Glutamatergic neuron (in vitro differentiated cells): ENCODE measurements at places on chromosomes 6 and 20. TPM values are rescaled to one million over a fixed set of nuclear protein-coding genes. Genes with fewer than 3 reads are reported as not detected.
A peak's percentile ranks its signal among the peaks of the same experiment; 100 is the strongest.

MRAP2 gene
- 5.1 TPM for total RNA-seq

DNA sequence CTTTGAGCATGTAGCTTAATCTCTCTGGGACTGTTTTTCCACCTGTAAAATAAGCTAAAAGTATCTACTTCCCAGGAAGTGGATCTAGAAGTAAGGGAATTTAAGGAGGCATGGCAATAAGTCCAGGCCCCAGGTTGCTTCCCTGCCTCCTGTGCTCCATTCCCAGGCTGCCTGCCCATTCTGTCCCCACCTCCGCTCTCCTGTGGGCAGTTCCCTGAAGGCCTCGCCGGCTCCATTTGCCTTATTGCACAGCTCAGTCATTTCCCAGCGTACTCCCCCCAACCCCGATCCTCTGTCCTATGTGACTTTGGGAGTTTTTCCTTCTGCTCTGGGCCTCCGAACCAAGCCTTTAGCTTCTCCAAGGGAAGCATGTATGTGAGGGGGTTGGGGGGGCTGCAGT, 4.6 kb downstream of the SLC29A1 start:
- no peak for DNase-seq

DNA sequence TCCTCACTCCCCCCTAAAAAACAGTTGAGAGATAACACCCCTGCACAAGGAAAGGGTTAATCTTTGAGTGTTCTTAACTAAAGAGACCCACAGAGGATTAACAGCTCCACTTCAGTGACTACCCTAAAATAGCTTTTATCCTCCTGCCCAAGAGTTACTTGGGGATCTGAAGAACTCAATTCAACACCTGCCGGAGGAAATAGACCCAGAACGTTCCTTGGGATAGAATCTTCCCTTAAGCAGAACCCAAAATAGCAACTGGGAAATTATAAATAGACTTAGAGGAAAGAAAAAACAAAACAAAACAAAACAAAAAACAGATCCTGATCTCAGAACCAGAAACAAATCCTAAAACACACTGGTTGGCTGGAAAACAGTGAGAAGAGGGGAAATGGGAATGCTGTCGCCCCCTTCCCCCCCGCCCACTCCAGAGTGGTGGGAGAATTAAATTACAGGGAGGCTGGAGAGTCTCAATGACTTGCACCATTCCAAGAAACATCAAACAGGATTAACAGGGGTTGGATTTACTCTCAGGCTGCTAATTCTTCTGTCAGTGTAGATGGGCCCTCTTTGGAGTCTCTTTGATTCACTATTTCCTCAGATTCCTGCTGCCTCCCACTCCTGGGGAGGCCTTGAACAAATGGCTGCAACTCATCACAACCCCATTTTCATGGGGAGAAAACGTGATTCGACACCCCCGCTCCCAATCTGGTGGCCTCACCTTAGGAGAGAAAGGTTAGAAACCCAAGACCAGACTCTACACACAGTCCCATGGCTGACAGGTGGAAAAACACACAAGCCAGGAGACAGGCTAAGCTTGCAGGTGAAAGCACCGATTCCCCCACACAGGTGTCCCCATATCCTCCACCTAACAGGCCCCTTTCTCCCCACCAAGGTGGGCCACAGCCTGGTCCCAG, 1.4 kb downstream of the PLAGL2 start:
- no peak for DNase-seq

DNA sequence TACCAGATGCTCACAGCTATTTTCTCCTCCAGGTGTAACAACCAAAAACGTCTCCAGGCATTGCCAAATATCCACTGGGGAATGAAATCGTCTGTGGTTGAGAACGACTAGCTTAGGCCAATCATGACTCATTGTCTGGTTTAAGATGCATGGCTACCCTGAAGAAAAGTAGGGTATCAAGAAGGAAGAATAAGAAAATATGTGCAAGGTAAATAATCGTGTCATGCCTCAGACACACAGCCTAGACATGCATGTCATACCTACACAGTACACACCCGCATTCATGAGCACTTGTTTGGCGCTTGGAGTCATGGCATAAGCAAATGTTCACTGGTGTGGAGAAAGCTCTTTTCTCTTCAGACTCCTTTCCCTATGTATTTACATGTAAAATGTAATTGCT, 745.7 kb downstream of the MAFB start:
- DNase-seq: no peak

LSM2 gene
- total RNA-seq: 68.2 TPM

HLA-DMB gene
- not detected for total RNA-seq

- DNase-seq: no peak
Observed at GRCh38 chr6:24010133-24010532, 115.9 kb upstream of the NRSN1 start.

- DNase-seq: peak; percentile 35
Observed at GRCh38 chr20:21516861-21517565, 3.1 kb upstream of the NKX2-2 start.

- no peak for DNase-seq
Observed at GRCh38 chr6:81144346-81144745, 608.1 kb downstream of the TENT5A start.

GRCh38 chr6:135030532-135031178, 24.0 kb downstream of the HBS1L start:
- DNase-seq: no peak

DNA sequence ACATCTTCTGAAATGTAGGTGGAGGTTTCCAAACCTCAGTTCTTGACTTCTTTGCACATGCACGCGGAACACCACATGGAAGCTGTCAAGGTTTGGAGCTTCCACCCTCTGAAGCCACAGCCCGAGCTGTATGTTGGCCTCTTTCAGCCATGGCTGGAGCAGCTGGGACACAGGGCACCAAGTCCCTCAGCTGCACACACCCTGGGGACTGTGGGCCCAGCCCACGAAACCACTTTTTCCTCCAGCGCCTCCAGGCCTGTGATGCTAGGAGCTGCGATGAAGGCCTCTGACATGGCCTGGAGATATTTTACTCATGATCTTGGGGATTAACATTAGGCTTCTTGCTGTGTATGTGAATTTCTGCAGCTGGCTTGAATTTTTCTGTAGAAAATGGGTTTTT, 68.7 kb downstream of the RNF217 start:
- no peak for DNase-seq

DNA sequence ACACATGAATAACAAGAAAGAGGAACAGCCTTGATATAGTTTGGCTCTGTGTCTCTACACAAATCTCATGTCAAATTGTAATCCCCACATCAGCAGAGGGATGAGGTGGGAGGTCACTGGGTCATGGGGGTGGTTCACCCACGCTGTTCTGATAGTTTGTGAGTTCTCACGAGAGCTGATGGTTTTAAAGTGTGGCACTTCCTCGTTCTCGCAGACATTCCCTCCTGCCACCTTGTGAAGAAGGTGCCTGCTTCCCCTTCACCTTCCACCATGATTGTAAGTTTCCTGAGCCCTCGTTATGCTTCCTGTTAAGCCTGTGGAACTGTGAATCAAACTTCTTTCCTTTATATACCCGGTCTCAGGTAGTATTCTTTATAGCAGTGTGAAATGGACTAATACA, 13.1 kb downstream of the SRPK1 start:
- no peak for DNase-seq

FAM184A gene
- total RNA-seq: 20.0 TPM

MYMX gene
- 0.91 TPM for total RNA-seq

MAPK13 gene
- total RNA-seq: 4.2 TPM

DNA sequence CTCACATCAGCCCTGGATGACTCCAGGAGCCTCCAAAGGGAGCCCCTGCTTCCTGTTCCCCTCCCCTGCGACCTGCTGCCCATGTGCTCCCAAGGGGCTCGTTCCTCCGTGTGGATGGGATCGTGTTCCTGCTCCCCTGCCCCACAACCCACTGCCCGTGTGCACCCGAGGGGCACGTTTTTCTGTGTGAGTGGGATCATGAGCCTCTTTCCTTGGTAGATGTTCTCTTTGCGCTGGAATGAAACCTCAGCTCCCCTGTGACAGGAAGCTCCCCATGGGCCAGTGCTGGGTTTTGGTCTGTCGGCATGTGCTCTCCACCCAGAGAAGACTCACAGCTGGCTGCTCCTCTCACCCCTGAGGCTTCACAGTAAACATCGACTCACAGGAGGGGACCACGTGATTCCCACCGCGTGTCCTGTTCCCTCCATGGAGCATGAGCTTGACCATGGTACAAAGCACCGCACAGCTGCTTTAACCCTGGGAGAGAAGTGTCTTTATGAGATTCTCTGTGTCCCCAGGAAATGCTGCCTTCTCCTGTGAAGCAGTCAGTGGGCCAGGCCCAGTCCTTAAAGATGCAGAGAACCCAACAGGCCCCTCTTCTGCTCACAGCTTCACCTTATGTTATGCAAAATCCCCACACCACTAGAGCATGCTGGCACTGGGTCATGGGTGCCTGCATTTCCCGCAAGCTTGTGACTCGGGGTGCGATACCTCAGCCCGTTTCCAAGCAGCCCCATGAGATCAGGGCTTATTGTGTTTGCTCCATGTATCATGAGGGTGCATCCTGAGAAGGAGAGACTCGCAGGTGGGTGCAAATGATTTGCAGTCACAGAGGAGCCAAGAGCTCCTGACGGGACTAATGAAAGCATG, 215.1 kb downstream of the ERMARD start:
- DNase-seq: no peak

ECI2 gene
- 18.7 TPM for total RNA-seq

DNA sequence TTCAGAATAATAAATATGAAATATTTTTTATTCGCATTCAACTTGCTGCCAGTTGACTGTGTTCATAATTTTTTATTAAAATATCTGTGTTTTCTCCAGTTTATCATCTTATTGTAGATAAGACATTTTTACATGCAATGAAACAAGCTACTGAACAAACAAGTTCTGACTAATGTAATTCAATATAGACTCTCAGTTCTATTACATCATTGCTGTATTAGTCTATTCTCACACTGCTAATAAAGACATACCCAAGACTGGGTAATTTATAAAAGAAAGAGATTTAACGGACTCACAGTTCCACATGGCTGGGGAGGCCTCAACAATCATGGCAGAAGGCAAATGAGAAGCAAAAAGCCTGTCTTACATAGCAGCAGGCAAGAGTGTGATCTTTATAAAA, 1357.7 kb upstream of the CITED2 start:
- DNase-seq: no peak

GRCh38 chr6:4972438-4972837, 31.4 kb downstream of the RPP40 start:
- no peak for DNase-seq

RSPO3 gene
- total RNA-seq: not detected

DNA sequence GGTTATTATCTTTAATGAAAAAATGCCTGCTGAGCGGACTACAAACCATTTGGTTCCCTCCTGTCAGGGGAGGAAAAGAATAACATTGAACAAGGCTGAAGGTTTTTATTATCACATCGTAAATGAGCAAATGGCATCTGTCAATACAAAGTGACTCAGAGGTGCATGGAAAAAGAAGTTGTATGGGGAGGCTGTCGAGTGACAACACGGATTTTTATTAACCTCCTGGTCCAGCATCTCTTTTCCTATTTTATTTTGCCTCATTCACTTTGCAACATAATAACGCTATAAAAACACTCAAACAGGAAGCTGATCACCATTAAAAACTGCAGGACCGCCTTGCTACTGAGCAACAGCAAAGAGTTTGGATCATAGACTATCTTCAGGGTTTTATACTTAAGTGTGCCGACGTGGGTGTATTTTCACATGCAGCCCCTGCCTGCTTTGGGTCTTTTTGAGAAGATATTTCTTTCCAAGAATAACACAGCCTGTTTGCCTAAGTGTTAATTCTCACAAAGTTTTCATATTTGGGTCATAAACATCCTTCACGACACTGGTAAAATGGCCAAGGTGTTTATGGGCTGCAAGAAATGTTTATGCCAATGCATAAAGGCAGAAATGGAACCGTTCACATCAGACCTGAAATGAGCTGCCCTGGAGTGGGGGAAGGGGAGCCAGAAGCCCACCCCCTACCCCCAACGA, 132.1 kb upstream of the SALL4 start:
- DNase-seq: no peak

ACTL10 gene
- 1.0 TPM for total RNA-seq

TRIM15 gene
- total RNA-seq: not detected

GRCh38 chr6:8476656-8477055, 41.3 kb upstream of the SLC35B3 start:
- no peak for DNase-seq

GRCh38 chr6:12976366-12976765, 259.8 kb downstream of the PHACTR1 start:
- no peak for DNase-seq

GRCh38 chr6:129498950-129499842, 210.8 kb downstream of the ARHGAP18 start:
- no peak for DNase-seq

- DNase-seq: no peak
Observed at GRCh38 chr6:111278731-111279130, 191.4 kb downstream of the SLC16A10 start.

GRCh38 chr6:84762220-84763002, 2.0 kb downstream of the TBX18 start:
- peak; percentile 50 for DNase-seq

DNA sequence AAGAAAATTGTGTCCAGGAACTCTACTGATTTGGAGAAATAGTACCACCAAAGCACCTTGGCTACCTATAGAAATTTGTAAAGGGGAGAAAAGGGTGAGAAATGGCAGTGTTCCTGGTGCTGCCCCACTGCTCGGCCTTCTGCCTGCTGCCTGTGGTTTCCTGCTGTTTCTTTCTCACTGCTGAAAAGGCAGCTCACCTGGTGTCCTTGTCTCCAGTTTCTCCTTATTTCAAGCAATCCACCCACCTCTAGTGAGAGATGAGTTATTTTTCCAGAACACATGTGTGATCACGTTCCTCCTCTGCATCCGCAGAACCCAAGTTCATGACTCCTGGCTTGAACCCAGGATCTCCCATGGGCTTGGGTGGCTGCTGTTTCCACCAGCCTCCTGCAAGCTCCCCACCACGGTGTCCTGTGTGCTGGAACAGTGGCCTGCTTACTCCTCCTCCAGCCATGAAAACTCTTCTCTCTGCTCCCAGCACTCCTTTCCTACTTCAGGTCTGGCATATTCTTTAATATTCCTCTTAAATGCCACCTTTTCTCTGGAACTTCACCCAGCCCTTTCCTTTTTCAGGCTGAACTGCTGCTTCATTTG, 48.9 kb downstream of the ELOVL2 start:
- no peak for DNase-seq

DNA sequence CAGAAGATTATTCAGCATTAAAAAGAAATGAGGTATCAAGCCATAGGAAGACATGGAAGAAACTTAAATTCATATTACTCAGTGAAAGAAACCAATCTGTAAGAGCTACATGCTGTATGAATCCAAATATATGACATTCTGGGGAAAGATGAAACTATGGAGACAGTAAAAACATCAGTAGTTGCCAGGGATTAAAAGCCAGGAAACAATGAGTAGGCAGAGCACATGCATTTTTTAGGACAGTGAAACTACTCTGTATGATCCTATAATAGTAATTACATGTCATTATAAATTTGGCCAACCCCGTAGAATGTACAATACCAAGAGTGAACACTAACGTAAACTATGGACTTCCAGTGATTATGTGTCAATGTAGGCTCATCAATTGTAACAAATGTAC, 92.8 kb upstream of the RNF217 start:
- DNase-seq: no peak
